Caki2 (cell line): ENCODE measurements at places on chromosomes 7 and 10. TPM values are rescaled to one million over a fixed set of nuclear protein-coding genes. Genes with fewer than 3 reads are reported as not detected.

The ITPRID1 gene
- total RNA-seq, result not detected in 2 replicates

The RASSF4 gene
- 2.9 and 3.4 TPM in 2 replicates for total RNA-seq

The ASB15 gene
- total RNA-seq, result not detected in 2 replicates

The EN2 gene
- total RNA-seq, result 1.3 and 6.7 TPM in 2 replicates

The CCL24 gene
- total RNA-seq, result not detected in 2 replicates

The LRGUK gene
- not detected in 2 replicates for total RNA-seq

The RELN gene
- 5.7 and 17.8 TPM in 2 replicates for total RNA-seq
